ENCODE measurements at places on chromosomes 6 and 20. TPM values are rescaled to one million over a fixed set of nuclear protein-coding genes. Genes with fewer than 3 reads are reported as not detected.
A peak's percentile ranks its signal among the peaks of the same experiment; 100 is the strongest.

DNA sequence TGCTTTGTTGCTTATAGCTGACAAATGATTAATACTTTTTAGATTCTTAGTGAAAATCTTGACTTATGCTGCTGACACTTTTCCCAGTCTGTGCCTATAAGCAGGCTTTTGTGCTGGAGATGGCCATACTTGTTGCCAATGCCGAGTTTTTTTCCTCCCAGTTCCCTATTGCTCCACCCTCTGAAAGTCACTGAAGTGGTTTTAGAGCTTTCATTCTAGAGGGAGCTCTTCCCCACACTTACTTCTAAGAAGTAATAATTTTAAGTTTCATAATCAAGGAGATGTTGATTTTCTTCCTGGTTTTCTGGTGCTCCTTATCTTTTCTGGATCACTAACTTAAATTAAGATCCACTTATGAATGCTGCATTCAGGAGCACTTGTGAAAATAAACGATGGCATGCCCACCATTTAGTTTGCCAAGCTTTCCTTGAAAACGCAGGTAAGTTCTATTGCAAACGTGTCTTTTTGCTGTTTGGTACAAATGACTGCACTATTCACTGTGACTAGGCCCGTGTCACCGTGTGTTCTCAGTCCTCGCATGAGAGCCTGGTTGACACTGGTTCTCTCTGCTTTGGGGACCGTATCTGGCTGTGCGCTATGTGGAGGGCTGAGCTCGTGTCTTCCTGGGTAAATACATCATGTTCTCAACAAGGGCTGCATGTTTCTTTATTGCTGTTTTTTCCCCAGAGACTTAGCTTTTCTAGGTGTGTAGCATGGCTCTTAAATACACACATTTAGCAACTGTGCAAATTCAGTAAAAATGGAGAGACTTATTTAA is 50.2 kb downstream of the GFRA4 start:
- no peak overlapping the region for H3K4me3 ChIP-seq
- no peak overlapping the region for H3K27ac ChIP-seq
- H3K4me1 ChIP-seq, result no peaks in the 10 kb centered on the region
- no peaks in the 10 kb centered on the region for H3K27me3 ChIP-seq
- no peaks in the 10 kb centered on the region for H3K36me3 ChIP-seq

DNA sequence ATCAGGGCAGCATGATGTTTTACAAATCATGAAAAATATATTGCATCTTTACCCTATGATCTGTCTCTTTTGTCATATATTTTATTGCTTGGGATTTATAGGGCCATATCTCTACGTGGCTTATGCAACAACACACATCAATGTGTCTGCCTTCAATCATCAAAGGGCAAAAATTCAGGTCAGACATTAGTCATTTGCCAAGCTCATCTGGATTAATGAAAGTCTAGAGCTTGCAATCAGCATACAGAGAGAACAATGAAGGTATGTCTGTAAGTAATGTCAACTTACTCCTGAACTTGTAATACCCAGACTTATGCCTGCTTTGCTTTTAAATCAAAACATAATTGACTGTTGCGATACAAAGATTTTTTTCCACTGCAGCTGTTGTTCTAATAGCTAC is 282.7 kb downstream of the HAO1 start:
- no peak overlapping the region for H3K4me3 ChIP-seq
- H3K27me3 ChIP-seq, result no peaks in the 10 kb centered on the region
- DNase-seq, result no peak
- H3K27ac ChIP-seq, result no peak overlapping the region
- no peaks in the 10 kb centered on the region for H3K36me3 ChIP-seq

The SDC4 gene
- total RNA-seq, result 337 TPM

DNA sequence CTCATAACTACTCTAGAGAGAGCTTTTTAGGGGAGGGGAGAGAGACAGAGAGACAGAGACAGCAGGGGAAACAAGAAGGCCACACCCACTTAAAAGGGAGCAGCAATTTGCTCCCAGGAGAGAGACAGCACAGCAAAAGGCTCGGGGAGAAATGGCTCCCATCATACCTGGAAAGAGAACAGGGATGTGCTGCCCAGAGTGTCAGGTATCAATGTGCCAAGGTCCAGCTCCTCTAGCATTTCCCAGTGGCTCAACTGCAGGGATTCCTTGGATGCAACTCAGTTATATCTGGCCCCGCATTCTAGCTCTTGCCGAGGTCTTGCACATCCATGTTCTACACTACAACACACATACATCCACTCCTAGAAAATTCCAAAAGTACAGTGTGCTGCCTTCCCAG is 304.0 kb upstream of the CDYL start:
- H3K4me3 ChIP-seq, result no peak overlapping the region
- H3K36me3 ChIP-seq, result no peaks in the 10 kb centered on the region
- no peaks in the 10 kb centered on the region for H3K4me1 ChIP-seq

DNA sequence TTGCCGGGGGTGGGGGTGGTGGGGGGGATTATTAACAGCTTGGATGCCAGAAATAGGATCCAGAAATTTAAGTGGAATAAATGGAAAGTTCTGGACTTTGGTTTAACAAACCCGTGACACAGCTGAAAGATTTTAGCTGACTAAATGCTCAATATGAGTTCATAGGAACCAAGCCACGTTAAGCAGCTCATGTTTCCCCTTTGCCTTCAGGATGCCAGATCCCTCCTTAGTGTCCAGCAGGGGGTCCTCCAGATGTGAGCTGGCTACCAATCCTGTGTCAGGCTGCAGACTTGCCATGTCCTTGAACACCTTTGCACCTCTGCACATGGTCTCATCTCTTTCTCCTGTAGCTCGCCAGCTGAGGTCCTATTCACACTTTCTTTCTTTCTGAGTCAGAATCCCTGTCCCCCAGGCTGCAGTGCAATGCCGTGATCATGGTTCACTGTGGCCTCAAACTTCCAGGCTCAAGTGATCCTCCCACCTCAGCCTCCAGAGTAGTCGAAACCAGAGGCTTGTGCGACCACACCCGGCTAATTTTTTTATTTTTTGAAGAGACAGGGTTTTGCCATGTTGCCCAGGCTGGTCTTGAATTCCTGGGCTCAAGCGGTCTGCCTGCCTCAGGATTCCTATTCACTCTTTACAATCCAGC is 133.3 kb upstream of the ARMC2 start:
- no peak overlapping the region for H3K4me3 ChIP-seq
- no peaks in the 10 kb centered on the region for H3K36me3 ChIP-seq
- H3K27me3 ChIP-seq, result no peaks in the 10 kb centered on the region
- DNase-seq, result no peak
- no peak overlapping the region for H3K27ac ChIP-seq
- H3K4me1 ChIP-seq, result no peaks in the 10 kb centered on the region

The GABRR1 gene
- total RNA-seq, result not detected

DNA sequence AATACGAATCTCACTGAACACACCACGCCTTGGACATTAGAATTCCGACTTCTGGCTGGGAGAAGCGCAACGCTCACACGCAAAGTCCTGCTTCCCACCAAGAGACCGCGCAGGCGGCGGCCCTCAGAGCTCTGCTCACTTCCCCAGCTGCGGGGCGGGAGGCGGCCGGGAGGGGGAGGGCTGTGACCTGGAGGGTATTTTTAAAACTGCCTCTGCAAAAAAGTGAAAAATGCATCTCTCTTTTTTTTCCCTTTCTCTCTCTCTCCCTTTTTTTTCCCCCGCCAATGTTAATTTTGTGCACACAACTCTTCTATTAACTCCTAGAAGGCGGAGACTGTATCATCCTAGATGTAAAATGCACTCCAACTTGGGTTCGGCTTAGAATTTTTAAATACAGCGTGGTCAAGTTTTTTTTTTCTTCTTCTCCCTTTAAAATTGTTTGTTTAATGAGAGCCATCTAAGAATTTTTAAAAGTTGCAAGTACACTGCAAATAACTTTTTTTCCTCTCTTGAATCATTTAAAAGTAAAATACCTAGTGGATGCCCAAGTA is 66.4 kb downstream of the STX11 start:
- no peaks in the 10 kb centered on the region for H3K27me3 ChIP-seq
- H3K27ac ChIP-seq, result peak overlapping the region; percentile 92
- peak overlapping the region; percentile 77 for H3K4me3 ChIP-seq

- H3K4me1 ChIP-seq, result peaks cover 6% of the 10 kb centered on the region
- peak overlapping the region; percentile 49 for H3K27ac ChIP-seq
- no peaks in the 10 kb centered on the region for H3K36me3 ChIP-seq
- no peaks in the 10 kb centered on the region for H3K27me3 ChIP-seq
- peak overlapping the region; percentile 38 for H3K4me3 ChIP-seq
These were observed 38.2 kb downstream of the C6orf132 start for GRCh38 chr6:42104095-42104803.

DNA sequence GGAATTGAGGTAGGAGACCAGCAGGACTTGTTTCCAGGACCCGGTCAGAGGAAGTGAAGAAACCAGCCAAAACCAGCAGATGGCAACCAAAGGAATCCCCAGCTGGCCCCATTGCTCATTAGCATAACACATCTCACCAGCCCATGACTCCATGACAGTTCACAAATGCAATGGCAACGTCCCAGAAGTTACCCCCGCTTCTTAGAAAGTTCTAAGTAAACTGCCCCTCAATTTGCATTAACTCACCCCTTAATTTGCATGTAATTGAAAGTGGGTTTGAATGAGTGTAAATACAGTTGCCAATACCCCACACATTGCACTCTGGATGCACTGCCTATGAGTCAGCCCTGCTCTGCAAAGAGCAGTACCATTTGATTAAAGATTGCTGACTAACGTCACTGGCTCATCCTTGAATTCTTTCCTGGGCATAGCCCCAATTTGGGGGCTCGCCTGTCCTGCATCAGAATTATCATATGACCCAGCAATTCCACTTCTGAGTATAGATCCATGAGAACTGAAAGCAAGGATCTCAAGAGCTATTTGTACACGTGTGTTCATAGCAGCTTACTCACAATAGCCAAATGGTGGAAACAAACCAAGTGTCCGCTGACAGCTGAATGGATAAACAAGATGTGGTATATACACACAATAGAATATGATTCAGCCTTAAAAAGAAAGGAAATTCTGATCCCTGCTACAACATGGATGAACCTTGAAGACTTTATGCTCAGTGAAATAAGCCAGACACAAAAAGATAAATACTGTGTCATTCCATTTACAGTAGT is 36.4 kb downstream of the MYLK4 start:
- DNase-seq, result no peak
- no peaks in the 10 kb centered on the region for H3K36me3 ChIP-seq
- H3K27ac ChIP-seq, result no peak overlapping the region
- H3K4me1 ChIP-seq, result no peaks in the 10 kb centered on the region
- H3K27me3 ChIP-seq, result no peaks in the 10 kb centered on the region
- no peak overlapping the region for H3K4me3 ChIP-seq

The C6orf58 gene
- total RNA-seq, result 0.66 TPM

The IP6K3 gene
- 0.66 TPM for total RNA-seq

GRCh38 chr6:53461696-53462095 is 83.2 kb downstream of the GCLC start:
- DNase-seq, result no peak
- no peaks in the 10 kb centered on the region for H3K36me3 ChIP-seq
- no peaks in the 10 kb centered on the region for H3K27me3 ChIP-seq
- H3K4me3 ChIP-seq, result no peak overlapping the region
- H3K27ac ChIP-seq, result no peak overlapping the region

The NOTCH4 gene
- total RNA-seq, result 23.8 TPM

- DNase-seq, result no peak
- H3K36me3 ChIP-seq, result no peaks in the 10 kb centered on the region
- H3K4me3 ChIP-seq, result no peak overlapping the region
- no peaks in the 10 kb centered on the region for H3K27me3 ChIP-seq
- H3K27ac ChIP-seq, result no peak overlapping the region
These were observed 67.7 kb downstream of the ANKRD6 start for GRCh38 chr6:89500611-89501010.

GRCh38 chr6:107959392-107959791 is 1.4 kb upstream of the SEC63 start:
- no peak overlapping the region for H3K27ac ChIP-seq
- H3K27me3 ChIP-seq, result no peaks in the 10 kb centered on the region
- H3K4me3 ChIP-seq, result no peak overlapping the region
- DNase-seq, result no peak

The FOXQ1 gene
- 0.16 TPM for total RNA-seq

DNA sequence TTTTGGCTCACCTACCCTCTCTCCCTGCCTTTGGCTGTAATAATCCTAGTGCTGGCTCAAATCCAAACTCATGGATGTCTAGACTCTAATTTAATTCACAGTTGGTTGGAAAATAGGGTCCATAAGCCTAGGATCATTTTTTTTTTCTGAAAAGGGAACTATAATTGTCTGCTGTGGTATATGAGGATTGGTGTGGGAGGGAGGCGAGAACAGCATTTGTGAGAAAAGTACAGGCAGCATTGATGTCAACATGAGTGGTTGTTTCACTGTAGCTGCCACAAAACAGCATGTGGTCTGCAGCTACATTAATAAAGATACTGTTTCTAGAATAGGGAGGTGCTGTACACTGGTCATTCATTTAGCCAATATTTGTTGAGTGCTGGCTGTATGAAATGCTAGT is 18.6 kb upstream of the POLR1H start:
- no peak overlapping the region for H3K27ac ChIP-seq
- H3K4me3 ChIP-seq, result no peak overlapping the region
- no peaks in the 10 kb centered on the region for H3K4me1 ChIP-seq
- H3K27me3 ChIP-seq, result no peaks in the 10 kb centered on the region
- DNase-seq, result no peak

- no peak overlapping the region for H3K4me3 ChIP-seq
- H3K27ac ChIP-seq, result no peak overlapping the region
- H3K27me3 ChIP-seq, result no peaks in the 10 kb centered on the region
- H3K36me3 ChIP-seq, result no peaks in the 10 kb centered on the region
- DNase-seq, result no peak
These were observed 288.9 kb upstream of the IRAK1BP1 start for GRCh38 chr6:78578430-78578829.

DNA sequence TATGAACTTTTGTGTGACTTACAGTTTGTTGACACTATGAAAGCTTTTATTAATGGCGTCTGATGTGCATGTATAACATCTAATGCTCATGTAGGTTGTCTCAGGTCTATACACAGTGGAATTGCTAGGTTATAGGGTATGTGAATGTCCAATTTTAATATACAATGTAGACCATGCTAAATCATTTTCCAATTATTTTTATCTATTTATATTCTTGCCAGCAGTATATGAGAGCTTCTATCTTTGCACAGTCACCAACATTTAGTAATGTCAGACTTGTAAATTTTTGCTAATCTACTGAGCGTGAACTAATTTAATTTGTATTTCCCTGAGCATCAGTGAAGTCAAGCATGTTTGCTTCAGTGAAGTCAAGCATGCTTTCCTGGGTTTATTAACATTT is 64.4 kb downstream of the TPD52L1 start:
- H3K27ac ChIP-seq, result no peak overlapping the region
- H3K27me3 ChIP-seq, result no peaks in the 10 kb centered on the region
- no peaks in the 10 kb centered on the region for H3K36me3 ChIP-seq
- H3K4me1 ChIP-seq, result no peaks in the 10 kb centered on the region

The EPPIN gene
- not detected for total RNA-seq

DNA sequence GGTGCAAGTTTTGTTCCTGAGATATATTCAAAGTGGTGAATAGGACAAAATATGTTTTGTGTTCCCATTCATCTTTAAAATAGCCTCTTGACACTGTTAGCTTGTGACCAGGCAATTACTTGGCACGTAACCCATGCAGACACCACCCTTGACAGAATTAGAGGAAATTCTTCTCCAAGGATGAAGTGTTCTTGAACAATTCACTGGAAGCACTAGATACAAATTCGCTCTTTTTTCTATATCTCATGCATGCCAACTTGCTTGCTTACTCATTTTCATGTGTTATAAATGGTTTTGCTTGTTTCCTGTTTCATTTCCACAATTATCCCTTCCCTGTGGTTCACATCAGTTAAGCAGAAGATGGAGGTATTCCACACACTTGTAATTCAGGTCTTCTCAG is 105.2 kb upstream of the MAN1A1 start:
- H3K27ac ChIP-seq, result no peak overlapping the region
- DNase-seq, result no peak

All from breast epithelium (tissue), 4 donors.